Smooth muscle cell of the pulmonary artery (primary cell): ENCODE measurements at places on chromosomes 3 and 15. TPM values are rescaled to one million over a fixed set of nuclear protein-coding genes. Genes with fewer than 3 reads are reported as not detected.

Gene GOLGA8K
- total RNA-seq, result 0.36 and 0.46 TPM in 2 replicates

Gene CIAO2A
- total RNA-seq, result 26.7 and 31.5 TPM in 2 replicates

Gene C3orf22
- not detected in 2 replicates for total RNA-seq

Gene SGO1
- total RNA-seq, result 0.83 and 2.2 TPM in 2 replicates

Gene C3orf85
- not detected in 2 replicates for total RNA-seq

Gene CYP1A2
- total RNA-seq, result not detected in 2 replicates

Gene SATB1
- 17.4 and 39.1 TPM in 2 replicates for total RNA-seq

Gene EXD1
- not detected in 2 replicates for total RNA-seq

Gene DLEC1
- total RNA-seq, result 0.13 and 0.17 TPM in 2 replicates

Gene TGM5
- 0.26 TPM in 1 of 2 replicates, not detected in the other for total RNA-seq

Gene CRYBG3
- 37.6 and 37.7 TPM in 2 replicates for total RNA-seq

Gene CASR
- not detected in 2 replicates for total RNA-seq

Gene PRR23E
- total RNA-seq, result not detected in 2 replicates

Gene CPLX3
- not detected in 2 replicates for total RNA-seq

Gene CPA3
- total RNA-seq, result not detected in 2 replicates

Gene PRTG
- total RNA-seq, result 0.78 and 1.2 TPM in 2 replicates

Gene COLQ
- total RNA-seq, result 0.36 and 1.3 TPM in 2 replicates

Gene GALNT15
- 9.1 and 12.1 TPM in 2 replicates for total RNA-seq

Gene MUSTN1
- total RNA-seq, result 0.13 TPM in 1 of 2 replicates, not detected in the other

Gene CNTN3
- total RNA-seq, result 7.0 and 98.8 TPM in 2 replicates

Gene PDE8A
- 30.5 and 33.7 TPM in 2 replicates for total RNA-seq

Gene KLHDC8B
- total RNA-seq, result 26.8 and 31.7 TPM in 2 replicates

Gene PLSCR5
- total RNA-seq, result not detected in 2 replicates
